ENCODE measurements at places on chromosomes 4 and X.

DNA sequence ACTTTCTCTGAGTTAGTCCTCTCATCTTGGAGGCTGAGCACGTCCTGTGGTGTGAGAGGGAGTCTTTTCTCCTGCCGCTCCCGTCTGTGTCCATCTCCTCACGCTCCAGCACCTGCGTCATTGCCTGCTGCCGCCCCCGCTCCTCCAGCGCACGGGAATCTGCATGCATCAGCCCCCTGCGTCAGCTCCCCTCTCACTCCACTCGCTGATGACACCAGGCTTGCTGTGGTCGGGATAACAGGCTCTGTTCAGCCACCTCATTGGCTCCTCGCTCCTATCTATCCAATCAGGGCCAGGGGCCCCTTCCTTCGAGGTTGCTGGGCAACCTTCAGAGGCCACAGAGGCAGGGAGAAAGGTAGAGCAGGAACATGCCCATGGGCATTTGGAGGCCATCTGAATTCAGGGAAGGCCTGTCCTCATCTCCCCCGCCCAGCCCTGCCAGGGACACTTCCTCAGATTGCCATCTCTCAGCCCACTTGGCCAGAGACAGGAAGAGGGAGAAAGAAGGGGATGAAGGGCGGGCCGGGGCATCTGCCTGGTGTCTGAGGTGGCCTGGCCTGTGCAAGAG, 9.3 kb downstream of the ZNF185 start:
- peak; percentile 29 for DNase-seq

- DNase-seq: no peak
Observed at GRCh38 chr4:68617003-68617698, 41.0 kb upstream of the UGT2B17 start.

- no peak for DNase-seq
Observed at GRCh38 chrX:38489341-38489740, 72.0 kb upstream of the TSPAN7 start.

DNA sequence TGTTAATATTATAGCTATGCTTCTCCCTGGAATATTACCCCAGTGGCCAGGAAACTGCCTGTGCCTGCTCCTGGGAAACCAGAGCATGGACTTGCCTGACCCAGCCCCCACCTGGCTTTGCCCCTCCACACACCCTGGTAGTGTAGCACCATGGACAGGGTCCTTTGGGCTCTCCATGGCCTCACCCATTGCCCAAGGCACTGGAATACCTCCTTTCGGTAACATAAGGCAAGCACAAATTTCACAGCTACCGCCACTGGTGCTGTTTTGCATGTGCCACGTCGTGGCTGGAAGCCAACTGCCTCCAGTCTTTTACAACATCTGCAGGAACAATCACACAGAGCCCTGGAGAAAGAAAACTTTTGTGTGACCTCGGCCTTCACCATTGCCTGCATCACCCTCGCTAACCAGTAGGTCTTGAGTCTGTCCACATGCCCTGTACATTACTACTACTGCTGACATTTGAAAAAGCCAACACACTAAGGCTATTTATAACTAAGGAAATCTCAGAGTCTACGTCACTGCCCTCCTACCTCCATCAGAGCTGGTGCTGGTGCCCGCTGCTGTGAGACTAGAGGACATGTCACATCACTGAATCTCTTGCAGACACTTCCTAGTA, 47.7 kb downstream of the HPGD start:
- DNase-seq: no peak

DNA sequence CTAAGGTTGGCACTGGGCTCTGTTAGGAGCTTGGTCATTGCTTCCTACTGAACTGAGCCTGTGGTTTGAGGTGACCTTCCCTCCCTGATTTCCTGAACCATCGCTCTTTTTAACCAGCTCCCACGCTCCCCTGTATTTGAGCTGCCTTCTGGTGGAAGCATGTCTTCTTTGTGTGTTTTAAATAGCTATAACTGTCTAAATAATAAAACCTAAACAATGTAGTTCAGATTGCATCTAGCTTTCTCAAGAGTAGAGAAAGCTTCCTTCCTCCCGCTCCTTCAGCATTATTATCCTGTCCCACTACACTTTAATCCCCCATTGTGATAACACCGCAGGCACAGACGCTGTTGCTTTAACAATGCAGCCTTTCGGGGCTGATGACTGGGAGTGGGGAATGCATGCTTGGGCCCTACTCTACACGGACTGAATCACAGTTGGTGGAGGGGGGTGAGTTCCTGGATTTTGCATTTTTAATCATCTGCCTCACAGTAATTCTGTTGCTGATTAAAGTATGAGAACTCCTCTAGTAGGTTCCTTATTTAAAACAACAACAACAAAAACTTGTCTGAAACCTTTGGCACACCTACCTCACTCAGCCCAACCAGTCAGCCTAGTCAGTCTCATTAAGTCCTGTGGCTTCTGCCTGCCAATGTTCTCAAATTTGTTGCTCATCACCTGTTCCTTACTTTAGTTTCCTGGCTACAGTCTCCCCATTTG, 6.6 kb downstream of the SMS start:
- no peak for DNase-seq

GRCh38 chrX:72621625-72622485, 49.2 kb upstream of the HDAC8 start:
- DNase-seq: no peak

- no peak for DNase-seq
Observed at GRCh38 chr4:40525752-40526598, 103.7 kb downstream of the RBM47 start.

Data from aorta (tissue), 5 donors.